ENCODE measurements at places on chromosomes 13 and 19.

- DNase-seq: no peak
These were observed 11.3 kb downstream of the GTPBP3 start for GRCh38 chr19:17348700-17349099.

DNA sequence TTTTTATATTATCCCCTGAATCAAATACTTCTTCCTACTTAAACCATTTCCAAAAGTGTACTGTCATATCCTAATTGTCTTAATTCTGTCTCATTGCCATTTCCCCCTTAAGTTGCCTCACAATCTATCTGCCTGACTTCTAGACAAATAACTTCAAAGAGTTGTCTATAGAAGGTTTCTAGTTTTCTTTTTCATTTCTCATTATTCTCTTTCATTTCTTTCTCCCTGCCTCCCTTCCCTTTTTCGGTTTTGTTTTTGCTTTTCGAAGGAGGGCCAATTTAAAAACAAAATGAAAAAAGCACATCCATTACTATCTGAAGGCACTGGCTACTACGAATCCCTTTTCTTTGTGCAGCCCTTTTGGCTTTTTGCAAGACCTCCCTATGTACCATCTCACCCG lies 367.2 kb downstream of the DNAJC15 start:
- no peak for DNase-seq

GRCh38 chr13:27120011-27120410 lies 51.6 kb downstream of the USP12 start:
- DNase-seq: no peak

- DNase-seq: no peak
These were observed 95.7 kb downstream of the SPRY2 start for GRCh38 chr13:80245162-80245733.

All from cortex of kidney (tissue), 1 donor.